ENCODE measurements at places on chromosomes 16 and 17. TPM values are rescaled to one million over a fixed set of nuclear protein-coding genes. Genes with fewer than 3 reads are reported as not detected.

GRCh38 chr16:430904-431303 lies 5.5 kb downstream of the RAB11FIP3 start:
- H3K27ac ChIP-seq: no peak overlapping the region
- H3K36me3 ChIP-seq: no peaks in the 10 kb centered on the region
- peaks cover 2% of the 10 kb centered on the region for H3K4me1 ChIP-seq
- H3K4me3 ChIP-seq: no peak overlapping the region
- no peaks in the 10 kb centered on the region for H3K27me3 ChIP-seq
- no peak for DNase-seq

DNA sequence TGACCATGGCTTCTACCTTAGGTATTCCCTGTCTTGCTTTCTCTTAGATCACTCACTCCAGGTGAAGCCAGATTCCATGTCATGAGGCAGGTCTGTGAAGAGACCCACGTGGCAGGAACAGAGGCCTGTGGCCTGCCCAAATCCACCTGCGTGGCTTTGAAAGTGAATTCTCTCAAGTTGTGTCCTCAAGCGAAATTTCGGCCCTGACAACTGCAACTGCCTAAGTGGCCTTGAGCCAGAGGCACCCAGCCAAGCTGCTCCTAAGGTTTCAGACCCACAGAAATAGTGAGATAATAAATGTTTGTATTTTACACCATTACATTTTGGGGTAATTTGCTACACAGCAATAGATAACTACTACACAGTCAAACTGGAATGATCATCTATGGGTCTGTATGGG lies 497.9 kb downstream of the XYLT1 start:
- H3K36me3 ChIP-seq: no peaks in the 10 kb centered on the region
- H3K27ac ChIP-seq: no peak overlapping the region
- no peak overlapping the region for H3K4me3 ChIP-seq
- no peak for DNase-seq

The ADAD2 gene
- total RNA-seq: not detected

The TBC1D3B gene
- total RNA-seq: 2.1 TPM

DNA sequence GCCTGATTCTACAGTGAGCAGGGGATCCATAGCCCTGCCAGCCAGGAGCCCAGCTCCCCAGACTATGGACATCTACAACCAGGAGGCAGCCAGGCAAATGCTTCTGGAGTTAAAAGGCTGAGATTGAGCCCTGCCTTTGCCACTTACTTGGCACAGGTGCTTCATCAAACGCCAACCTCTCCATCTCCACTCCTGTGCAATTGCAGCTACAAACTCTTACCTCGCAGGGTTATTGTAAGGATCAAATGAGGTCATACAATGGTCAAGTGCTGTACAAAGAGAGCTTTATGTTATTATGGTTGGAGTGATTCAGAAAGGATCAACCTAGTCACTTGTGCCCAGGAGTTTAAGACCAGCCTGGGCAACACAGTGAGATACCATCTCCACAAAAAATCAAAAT lies 9.8 kb upstream of the MYO18A start:
- no peak overlapping the region for H3K4me3 ChIP-seq
- no peak for DNase-seq
- H3K27ac ChIP-seq: no peak overlapping the region

GRCh38 chr16:66488505-66488904 lies 61.4 kb downstream of the BEAN1 start:
- no peaks in the 10 kb centered on the region for H3K36me3 ChIP-seq
- H3K4me1 ChIP-seq: no peaks in the 10 kb centered on the region
- H3K4me3 ChIP-seq: no peak overlapping the region
- H3K27ac ChIP-seq: no peak overlapping the region
- no peaks in the 10 kb centered on the region for H3K27me3 ChIP-seq

- peaks cover 3% of the 10 kb centered on the region for H3K4me1 ChIP-seq
- H3K36me3 ChIP-seq: no peaks in the 10 kb centered on the region
- no peaks in the 10 kb centered on the region for H3K27me3 ChIP-seq
- no peak for DNase-seq
- H3K27ac ChIP-seq: no peak overlapping the region
These were observed 21.0 kb upstream of the RAP1GAP2 start for GRCh38 chr17:2775206-2775605.

DNA sequence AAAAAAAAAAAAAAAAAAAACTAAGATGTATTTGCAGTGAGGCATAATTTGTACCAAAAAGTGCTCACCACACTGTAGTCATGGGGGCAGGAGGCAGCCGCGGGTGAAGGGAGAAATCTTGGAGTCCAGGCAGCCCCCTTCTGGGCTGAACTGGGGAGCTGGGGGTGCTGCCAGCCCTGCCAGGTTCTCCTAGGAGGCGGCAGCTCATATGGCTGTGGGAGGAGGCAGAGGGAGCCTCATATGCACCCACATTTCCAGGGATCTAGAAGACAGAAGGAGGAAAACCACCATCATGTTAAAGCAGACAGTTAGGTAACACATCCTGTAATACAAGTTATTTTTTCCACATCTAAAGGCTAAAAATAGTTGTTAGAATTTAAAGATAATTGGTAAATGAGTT lies 16.3 kb downstream of the MAPT start:
- H3K27ac ChIP-seq: no peak overlapping the region
- no peaks in the 10 kb centered on the region for H3K36me3 ChIP-seq
- no peak for DNase-seq
- no peaks in the 10 kb centered on the region for H3K27me3 ChIP-seq
- H3K4me3 ChIP-seq: no peak overlapping the region
- no peaks in the 10 kb centered on the region for H3K4me1 ChIP-seq

GRCh38 chr17:45414990-45415881 lies 17.4 kb downstream of the ARHGAP27 start:
- DNase-seq: no peak
- no peak overlapping the region for H3K4me3 ChIP-seq
- H3K36me3 ChIP-seq: no peaks in the 10 kb centered on the region
- H3K27me3 ChIP-seq: no peaks in the 10 kb centered on the region
- H3K4me1 ChIP-seq: no peaks in the 10 kb centered on the region

- DNase-seq: no peak
- H3K36me3 ChIP-seq: no peaks in the 10 kb centered on the region
- no peak overlapping the region for H3K4me3 ChIP-seq
- H3K4me1 ChIP-seq: peaks cover 18% of the 10 kb centered on the region
- peak overlapping the region; percentile 98 for H3K27ac ChIP-seq
These were observed 20.6 kb downstream of the NPTX1 start for GRCh38 chr17:80455784-80456183.

DNA sequence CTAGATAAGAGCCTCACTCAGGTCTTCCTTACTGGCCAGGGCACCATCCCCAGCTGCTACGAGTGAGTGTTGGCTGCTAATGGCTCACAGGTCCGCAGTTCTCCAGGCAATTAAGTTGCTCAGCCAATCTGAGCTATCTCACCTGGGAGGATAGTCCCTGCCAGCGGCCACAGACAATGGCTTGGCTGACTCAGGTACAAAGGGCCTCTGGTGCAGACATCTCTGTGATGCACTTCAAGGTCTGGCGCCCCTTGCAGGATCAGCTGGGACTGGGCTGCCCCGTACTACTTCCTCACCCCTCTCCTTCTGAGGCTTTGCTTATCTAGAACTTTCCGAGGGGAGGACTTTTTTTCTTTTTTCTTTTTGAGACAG lies 49.2 kb upstream of the EMP2 start:
- DNase-seq: no peak
- no peaks in the 10 kb centered on the region for H3K4me1 ChIP-seq
- H3K36me3 ChIP-seq: no peaks in the 10 kb centered on the region

GRCh38 chr16:84277244-84277823 lies 17.3 kb upstream of the WFDC1 start:
- no peak overlapping the region for H3K27ac ChIP-seq
- H3K36me3 ChIP-seq: no peaks in the 10 kb centered on the region
- DNase-seq: peak; percentile 58

GRCh38 chr17:7414837-7415236 lies 5.3 kb upstream of the SPEM1 start:
- DNase-seq: no peak
- H3K4me1 ChIP-seq: no peaks in the 10 kb centered on the region
- H3K36me3 ChIP-seq: no peaks in the 10 kb centered on the region

GRCh38 chr17:49566668-49567071 lies 9.0 kb upstream of the NXPH3 start:
- peak; percentile 39 for DNase-seq
- H3K4me3 ChIP-seq: no peak overlapping the region
- peaks cover 2% of the 10 kb centered on the region for H3K4me1 ChIP-seq
- no peaks in the 10 kb centered on the region for H3K36me3 ChIP-seq

- no peak for DNase-seq
- no peaks in the 10 kb centered on the region for H3K27me3 ChIP-seq
- no peak overlapping the region for H3K4me3 ChIP-seq
- H3K4me1 ChIP-seq: no peaks in the 10 kb centered on the region
These were observed 173.1 kb downstream of the HS3ST3A1 start for GRCh38 chr17:13428611-13429042.

DNA sequence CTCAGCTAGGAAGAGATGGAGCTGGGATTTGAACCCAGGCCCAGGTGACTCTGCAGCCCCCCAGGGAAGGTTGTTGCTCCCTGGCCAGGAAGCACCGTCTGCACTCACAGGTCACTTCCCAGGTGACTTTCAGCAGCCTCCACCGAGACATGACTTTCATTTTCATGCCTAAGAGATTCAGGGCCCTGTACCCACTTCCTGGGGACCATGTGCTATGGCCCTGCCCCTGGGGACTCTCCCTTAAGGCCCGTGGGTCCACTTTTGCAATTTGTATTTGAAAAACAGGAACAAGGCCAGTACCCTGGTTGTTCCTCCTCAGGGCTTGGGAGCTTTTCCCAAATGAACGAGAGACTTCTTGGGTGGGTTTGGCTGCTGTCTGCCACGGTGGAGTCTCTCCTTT lies 191.0 kb downstream of the IRF8 start:
- no peak for DNase-seq
- H3K27ac ChIP-seq: no peak overlapping the region
- H3K27me3 ChIP-seq: no peaks in the 10 kb centered on the region
- H3K36me3 ChIP-seq: no peaks in the 10 kb centered on the region

The HOXB1 gene
- total RNA-seq: not detected

The FBXW10B gene
- not detected for total RNA-seq

The ANKRD40 gene
- total RNA-seq: 23.7 TPM
